ENCODE measurements at places on chromosomes 5 and 9.

DNA sequence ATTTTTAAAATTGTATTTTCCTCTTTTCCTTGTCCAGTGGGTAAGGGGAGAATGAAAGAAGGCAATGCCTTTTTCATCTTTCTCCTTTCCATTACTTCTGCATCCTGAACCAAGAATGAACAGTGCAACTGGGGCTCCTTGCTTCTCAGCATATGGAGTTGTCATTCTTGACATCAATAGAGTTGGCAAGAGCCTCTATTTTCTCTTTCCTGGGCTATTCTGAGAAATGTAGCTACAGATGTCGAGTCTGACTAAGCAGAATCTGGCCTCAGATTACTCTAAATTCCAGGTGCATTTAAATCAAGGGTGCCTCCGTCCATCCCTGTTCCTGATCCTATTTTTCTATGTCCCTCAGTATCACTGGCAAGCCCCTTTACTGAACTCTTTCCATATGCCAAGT is 244.8 kb downstream of the GLIS3 start:
- no peak overlapping the region for H3K27ac ChIP-seq
- no peaks in the 10 kb centered on the region for H3K4me1 ChIP-seq
- H3K36me3 ChIP-seq, result no peaks in the 10 kb centered on the region

- H3K27ac ChIP-seq, result no peak overlapping the region
- no peaks in the 10 kb centered on the region for H3K4me1 ChIP-seq
- no peak for DNase-seq
- H3K36me3 ChIP-seq, result no peaks in the 10 kb centered on the region
- H3K4me3 ChIP-seq, result no peak overlapping the region
- H3K27me3 ChIP-seq, result no peaks in the 10 kb centered on the region
Observed at GRCh38 chr5:89179731-89180130, 296.7 kb upstream of the MEF2C start.

DNA sequence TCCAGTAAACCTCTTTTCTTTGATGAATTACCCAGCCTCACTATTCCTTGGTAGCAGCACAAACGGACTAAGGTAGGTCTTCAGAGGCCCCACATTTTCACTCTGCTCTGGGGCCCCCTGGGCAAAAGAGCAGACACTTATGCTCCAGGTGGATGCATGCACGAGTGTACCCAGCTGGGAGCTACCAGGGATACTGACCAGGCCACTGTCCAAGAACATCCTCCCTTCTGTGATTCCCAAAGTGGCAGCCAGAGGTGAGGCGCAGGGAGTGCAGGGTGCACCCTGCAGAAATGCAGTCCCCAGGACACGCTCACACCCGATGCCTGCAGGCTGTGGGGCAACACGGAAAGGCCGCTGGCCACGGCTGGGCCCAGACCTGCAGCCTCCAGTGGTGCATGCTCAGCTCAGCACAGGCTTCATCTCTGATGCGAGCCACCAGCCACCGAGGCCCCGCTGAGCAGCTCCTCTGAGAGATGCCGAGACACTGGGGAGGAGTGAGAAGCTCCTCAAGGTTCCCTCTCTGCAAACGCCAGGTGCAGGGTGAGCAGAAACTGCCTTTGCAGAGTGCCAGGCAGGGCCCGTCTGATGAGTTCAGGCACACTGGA is 48.1 kb upstream of the OLFM1 start:
- no peak overlapping the region for H3K4me3 ChIP-seq
- H3K36me3 ChIP-seq, result no peaks in the 10 kb centered on the region
- no peak overlapping the region for H3K27ac ChIP-seq
- DNase-seq, result no peak
- H3K27me3 ChIP-seq, result peaks cover 52% of the 10 kb centered on the region
- peaks cover 2% of the 10 kb centered on the region for H3K4me1 ChIP-seq

DNA sequence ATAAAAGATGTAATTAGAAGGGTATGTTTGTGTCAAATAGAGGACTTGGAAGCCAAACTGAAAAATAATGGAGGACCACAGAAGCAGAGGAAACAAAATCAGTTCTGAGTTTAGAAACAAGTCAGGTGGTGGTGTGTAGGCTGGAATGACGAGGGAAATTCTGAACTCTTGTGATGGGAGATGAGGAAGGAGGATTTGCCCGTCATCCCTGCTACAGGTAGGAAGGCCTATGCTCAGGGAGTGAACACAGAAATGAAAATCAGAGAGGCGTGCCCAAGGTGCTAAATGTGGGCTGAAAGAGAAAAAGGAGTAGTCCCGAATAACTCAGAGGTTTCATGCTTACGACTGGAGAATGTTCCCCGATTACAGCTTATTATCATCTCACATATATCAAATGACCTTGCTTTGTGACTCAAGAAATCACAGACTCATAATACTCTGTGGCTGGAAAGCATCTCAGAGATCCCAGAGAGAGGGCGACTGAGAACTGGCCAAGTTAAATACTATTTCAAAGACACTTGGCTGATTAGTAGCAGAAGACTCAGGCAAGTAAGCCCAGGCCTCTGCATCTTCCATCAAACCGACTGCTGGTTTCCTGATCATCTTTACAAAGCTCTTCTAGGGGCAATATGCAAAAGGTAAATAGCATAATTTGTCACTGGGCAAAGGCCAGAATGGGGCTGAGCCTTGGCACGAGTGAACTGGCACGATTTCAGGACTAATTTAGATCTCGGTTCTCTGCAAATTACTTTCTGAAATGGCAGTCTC is 126.0 kb downstream of the SUSD1 start:
- DNase-seq, result no peak
- H3K36me3 ChIP-seq, result peaks cover 4% of the 10 kb centered on the region
- no peak overlapping the region for H3K27ac ChIP-seq
- H3K4me3 ChIP-seq, result no peak overlapping the region
- H3K27me3 ChIP-seq, result no peaks in the 10 kb centered on the region
- peaks cover 5% of the 10 kb centered on the region for H3K4me1 ChIP-seq

DNA sequence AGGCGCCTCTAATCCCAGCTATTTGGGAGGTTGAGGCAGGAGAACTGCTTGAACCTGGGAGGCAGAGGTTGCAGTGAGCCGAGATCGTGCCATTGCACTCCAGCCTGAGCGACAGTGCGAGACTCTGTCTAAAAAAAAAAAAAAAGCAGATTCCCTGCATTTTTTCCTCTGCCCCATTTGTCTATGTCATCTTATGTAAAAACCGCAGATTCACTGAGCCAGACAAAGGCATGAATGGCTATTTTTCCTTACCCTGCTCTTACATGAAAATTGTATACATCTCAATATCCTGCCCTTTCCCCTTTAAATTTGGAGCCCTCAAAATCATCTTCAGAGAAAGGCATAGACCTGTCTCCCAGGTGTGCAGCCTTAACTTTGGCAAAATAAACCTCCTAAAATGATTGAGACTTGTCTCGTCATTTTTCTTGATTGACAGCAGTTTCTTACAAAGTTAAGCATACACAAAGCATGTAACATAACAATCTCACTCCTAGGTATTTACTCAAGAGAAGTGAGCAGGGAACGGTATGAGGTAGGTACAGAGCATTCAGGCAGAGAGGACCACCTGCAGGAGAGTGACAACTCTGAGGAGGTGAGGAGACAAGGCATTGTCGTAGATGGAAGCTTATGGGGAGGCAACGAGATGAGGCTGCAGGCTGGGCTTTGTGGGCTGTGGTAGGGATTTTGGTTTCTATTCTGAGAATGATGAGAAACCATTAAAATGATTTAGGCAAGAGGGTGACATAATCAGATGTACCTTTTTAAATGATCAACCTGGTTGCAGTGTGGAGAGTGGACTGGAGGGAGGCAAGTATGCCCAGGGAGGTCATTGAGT is 65.7 kb upstream of the IL6ST start:
- DNase-seq, result no peak
- peak overlapping the region; percentile 55 for H3K4me3 ChIP-seq
- H3K27me3 ChIP-seq, result no peaks in the 10 kb centered on the region
- peaks cover 36% of the 10 kb centered on the region for H3K4me1 ChIP-seq
- H3K27ac ChIP-seq, result peak overlapping the region; percentile 1

- no peaks in the 10 kb centered on the region for H3K27me3 ChIP-seq
- H3K4me1 ChIP-seq, result no peaks in the 10 kb centered on the region
- DNase-seq, result no peak
- H3K36me3 ChIP-seq, result no peaks in the 10 kb centered on the region
- no peak overlapping the region for H3K4me3 ChIP-seq
- no peak overlapping the region for H3K27ac ChIP-seq
Observed at GRCh38 chr5:9516591-9516990, 29.3 kb downstream of the SEMA5A start.

- no peak overlapping the region for H3K4me3 ChIP-seq
- H3K27ac ChIP-seq, result no peak overlapping the region
- no peaks in the 10 kb centered on the region for H3K4me1 ChIP-seq
- H3K36me3 ChIP-seq, result no peaks in the 10 kb centered on the region
Observed at GRCh38 chr5:12208366-12209100, 304.3 kb upstream of the CTNND2 start.

GRCh38 chr5:79330071-79330470 is 94.1 kb downstream of the JMY start:
- H3K4me1 ChIP-seq, result no peaks in the 10 kb centered on the region
- peak overlapping the region; percentile 0 for H3K27ac ChIP-seq
- H3K27me3 ChIP-seq, result peaks cover 6% of the 10 kb centered on the region
- H3K4me3 ChIP-seq, result peak overlapping the region; percentile 12

DNA sequence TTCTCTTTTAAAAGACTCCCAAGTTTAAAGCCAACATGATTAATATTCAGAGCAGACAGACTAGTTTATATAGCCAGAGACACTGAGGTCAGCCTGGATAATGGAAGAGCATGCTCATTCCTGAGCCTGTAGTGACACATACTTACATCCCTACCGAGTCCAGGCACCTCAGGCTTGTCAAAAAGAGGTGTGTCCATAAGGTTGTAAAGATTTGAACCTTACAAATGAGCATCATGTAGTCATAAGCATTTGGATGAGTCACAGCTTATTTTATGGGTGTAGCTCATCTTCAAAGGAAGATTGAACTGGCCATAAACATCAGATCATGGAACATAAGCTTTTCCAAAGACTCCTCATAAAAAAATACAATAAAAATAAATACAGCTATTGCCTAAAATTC is 333.5 kb downstream of the EFNA5 start:
- no peak for DNase-seq
- no peaks in the 10 kb centered on the region for H3K27me3 ChIP-seq
- no peak overlapping the region for H3K4me3 ChIP-seq
- no peaks in the 10 kb centered on the region for H3K36me3 ChIP-seq
- H3K27ac ChIP-seq, result no peak overlapping the region
- no peaks in the 10 kb centered on the region for H3K4me1 ChIP-seq

- no peak overlapping the region for H3K27ac ChIP-seq
- no peaks in the 10 kb centered on the region for H3K36me3 ChIP-seq
- peaks cover 22% of the 10 kb centered on the region for H3K27me3 ChIP-seq
- DNase-seq, result no peak
- H3K4me3 ChIP-seq, result no peak overlapping the region
Observed at GRCh38 chr5:149408252-149409099, 29.4 kb upstream of the IL17B start.

GRCh38 chr9:113237026-113237425 is 15.7 kb downstream of the SLC31A1 start:
- no peaks in the 10 kb centered on the region for H3K36me3 ChIP-seq
- peaks cover 12% of the 10 kb centered on the region for H3K4me1 ChIP-seq
- no peaks in the 10 kb centered on the region for H3K27me3 ChIP-seq
- H3K4me3 ChIP-seq, result no peak overlapping the region

DNA sequence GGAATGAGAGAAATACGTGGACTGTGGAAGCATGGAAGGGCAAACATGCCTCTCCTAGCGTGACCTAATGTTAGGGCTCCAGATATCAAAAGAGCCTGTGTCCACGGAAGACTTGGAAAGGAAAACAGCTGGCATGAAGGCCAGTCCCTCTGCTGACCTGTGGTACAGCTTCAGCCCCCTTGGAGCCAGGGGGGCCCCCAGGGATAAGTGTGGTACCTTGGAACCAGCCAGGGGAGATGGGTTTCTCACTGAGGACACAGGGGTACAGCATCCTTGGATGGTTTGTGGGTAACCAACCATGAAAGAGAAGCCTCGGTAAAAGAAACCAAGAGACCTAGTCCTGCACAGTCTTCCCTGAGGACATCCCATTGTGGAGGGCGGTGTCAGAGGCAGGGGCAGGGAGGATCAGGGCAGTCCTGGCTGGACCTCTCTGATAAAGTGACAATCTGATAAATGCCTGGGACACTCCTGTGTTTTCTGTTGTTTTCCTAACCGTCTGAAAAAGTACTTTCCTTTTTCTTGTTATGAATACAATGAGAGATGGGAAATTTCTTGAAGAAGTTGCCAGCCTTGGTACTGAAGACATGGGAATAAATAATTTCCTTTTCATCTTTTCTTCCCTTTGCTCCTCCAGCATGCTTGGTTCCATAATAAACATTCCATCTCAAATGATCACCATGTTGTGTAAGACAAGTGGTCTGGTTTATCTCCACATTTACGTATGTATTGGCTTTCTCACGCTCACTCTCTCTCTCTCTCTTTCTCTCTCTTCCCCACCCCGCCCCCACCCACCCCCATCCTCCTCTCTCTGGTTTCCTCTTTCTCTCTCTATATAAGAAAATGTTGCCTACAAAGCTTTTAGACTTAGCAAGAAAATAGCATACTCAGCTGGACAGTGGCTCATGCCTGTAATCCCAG is 102.1 kb downstream of the SUSD1 start:
- H3K4me3 ChIP-seq, result peak overlapping the region; percentile 31
- H3K27me3 ChIP-seq, result no peaks in the 10 kb centered on the region
- H3K4me1 ChIP-seq, result peaks cover 37% of the 10 kb centered on the region
- H3K27ac ChIP-seq, result no peak overlapping the region
- H3K36me3 ChIP-seq, result peaks cover 14% of the 10 kb centered on the region

DNA sequence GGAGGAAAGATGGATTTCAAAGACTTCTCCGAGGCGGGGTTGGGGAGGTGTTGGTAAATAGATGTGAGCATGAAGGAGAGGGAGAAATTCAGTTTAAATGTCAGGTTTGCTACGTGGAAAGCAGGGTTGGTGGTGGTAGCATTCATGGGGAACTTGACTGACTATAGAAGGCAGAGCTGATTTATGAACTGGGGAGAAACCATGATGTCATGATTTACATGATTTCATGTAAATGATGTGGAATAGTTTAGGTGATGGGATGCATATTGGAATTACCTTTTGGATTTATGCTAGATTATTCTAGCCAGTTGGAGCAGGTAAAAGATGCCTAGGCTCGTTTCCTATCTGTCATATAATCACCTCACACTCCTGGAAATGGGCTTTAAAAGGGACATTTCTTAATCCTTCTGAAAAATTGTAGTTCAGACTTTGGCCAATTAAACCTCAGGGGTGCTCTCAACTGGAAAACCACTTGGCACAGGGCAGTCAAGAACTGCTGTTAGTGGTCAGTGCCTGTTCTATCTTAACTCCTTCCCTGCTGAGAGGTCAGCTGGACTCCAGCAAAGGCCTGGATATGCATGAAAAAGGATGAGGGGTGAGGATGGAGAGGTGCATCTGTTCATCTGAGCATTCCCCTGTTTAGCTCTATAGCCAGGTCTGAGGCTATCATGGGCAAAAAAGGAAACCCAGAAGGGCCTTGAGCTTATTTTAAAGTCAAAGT is 50.1 kb upstream of the BASP1 start:
- no peak overlapping the region for H3K27ac ChIP-seq
- no peaks in the 10 kb centered on the region for H3K36me3 ChIP-seq
- H3K4me3 ChIP-seq, result no peak overlapping the region
- H3K27me3 ChIP-seq, result peaks cover 13% of the 10 kb centered on the region

GRCh38 chr5:170691657-170692056 is 91.9 kb upstream of the GABRP start:
- H3K4me1 ChIP-seq, result no peaks in the 10 kb centered on the region
- no peak overlapping the region for H3K27ac ChIP-seq
- no peak for DNase-seq
- peaks cover 60% of the 10 kb centered on the region for H3K27me3 ChIP-seq
- no peak overlapping the region for H3K4me3 ChIP-seq
